ENCODE measurements at places on chromosomes 5 and 9. TPM values are rescaled to one million over a fixed set of nuclear protein-coding genes. Genes with fewer than 3 reads are reported as not detected.

Gene UBE2QL1
- 0.43 TPM for total RNA-seq

Gene TXNDC8
- not detected for total RNA-seq

Gene ELAVL2
- total RNA-seq: 21.9 TPM

Gene ABHD17B
- total RNA-seq: 62.7 TPM

GRCh38 chr5:38384396-38384795 is 126.0 kb downstream of the EGFLAM start:
- no peak overlapping the region for H3K27ac ChIP-seq
- no peaks in the 10 kb centered on the region for H3K36me3 ChIP-seq
- H3K27me3 ChIP-seq: no peaks in the 10 kb centered on the region
- DNase-seq: no peak
- peaks cover 7% of the 10 kb centered on the region for H3K4me1 ChIP-seq
- H3K4me3 ChIP-seq: no peak overlapping the region

DNA sequence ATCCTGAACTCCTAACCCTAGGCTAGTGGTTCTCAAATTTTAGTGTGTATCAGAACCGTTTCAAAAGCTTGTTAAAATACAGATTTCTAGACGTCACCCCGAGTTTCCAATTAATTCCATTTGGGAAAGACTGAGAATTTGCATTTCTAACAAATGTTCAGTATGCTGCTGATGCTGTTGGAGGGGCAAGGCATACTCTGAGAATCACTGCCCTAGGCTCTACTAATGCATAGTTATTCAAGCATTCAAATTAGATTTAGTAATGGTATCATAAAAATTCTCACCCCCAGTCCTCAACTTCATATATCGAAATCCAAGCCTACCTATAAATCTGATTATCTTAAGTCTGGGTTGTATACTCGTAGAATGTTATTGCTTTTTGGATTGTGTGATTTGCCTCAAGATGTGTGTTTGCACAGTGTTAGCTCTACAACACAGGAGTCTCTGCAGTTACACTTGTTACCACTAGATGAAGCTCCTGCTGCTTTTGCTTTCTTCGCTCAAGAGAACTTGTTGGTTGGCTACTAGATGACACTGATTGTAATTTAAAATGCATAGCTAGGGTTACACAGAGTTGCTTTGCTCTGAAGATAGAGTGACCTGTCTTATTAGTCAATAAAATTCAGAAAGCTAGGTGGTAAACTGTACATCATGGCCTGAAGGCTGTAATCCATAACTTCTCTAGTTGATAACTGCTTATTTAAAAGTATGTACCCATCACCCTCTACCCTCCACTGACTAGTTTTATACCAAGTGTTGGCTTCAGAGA is 7.5 kb upstream of the ERAP2 start:
- H3K27ac ChIP-seq: no peak overlapping the region
- H3K4me3 ChIP-seq: no peak overlapping the region
- no peaks in the 10 kb centered on the region for H3K27me3 ChIP-seq
- H3K4me1 ChIP-seq: no peaks in the 10 kb centered on the region
- DNase-seq: no peak

- H3K36me3 ChIP-seq: no peaks in the 10 kb centered on the region
- H3K27me3 ChIP-seq: no peaks in the 10 kb centered on the region
- DNase-seq: no peak
- H3K4me1 ChIP-seq: no peaks in the 10 kb centered on the region
- H3K27ac ChIP-seq: no peak overlapping the region
- no peak overlapping the region for H3K4me3 ChIP-seq
Measured at GRCh38 chr5:125263356-125263755, 516.9 kb upstream of the ZNF608 start.

DNA sequence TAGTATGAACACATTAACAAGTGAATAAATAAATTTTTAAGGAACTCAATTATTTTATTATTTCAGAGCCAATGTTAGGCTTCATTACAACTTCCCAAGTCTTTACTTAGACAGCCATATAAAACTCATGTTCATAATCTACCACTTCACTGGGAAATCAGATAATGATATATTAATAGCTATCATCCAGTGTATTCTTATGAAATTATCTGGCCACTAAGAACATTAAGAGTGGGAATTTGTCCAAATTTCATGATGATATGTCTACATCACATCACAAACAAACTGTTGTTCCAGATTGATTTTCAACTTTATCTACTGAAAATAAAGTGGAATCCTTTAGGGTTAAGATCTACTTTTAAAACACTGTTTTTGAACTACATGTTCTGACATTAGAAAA is 668.6 kb downstream of the EFNA5 start:
- no peaks in the 10 kb centered on the region for H3K27me3 ChIP-seq
- DNase-seq: no peak
- no peak overlapping the region for H3K27ac ChIP-seq
- H3K4me3 ChIP-seq: no peak overlapping the region

DNA sequence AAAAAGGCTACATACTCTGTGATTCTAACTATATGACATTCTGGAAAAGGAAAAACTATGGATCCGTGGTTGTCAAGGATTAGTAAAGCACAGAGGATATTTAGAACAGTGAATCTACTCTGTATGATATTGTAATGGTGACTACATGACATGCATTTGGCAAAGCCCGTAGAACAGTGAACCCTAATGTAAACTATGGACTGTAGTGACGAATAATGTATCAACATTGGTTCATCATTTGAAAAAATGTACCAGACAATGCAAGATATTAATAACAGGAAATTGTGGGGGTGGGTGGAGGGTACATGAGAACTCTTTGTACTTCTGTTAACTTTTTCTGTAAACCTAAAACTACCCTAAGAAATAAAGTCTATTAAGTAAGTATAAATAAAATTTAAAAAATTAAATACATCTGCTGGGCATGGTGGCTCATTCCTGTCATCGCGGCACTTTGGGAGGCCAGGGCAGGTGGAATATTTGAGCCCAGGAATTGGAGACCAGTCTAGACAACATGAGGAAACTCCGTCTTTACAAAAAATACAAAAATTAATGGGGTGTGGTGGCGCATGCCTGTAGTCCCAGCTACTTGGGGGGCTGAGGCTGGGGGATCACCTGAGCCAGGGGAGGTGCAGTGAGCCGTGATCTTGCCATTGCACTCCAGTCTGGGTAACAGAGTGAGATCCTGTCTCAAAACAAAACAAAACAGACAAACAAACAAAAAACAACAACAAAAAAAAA is 101.7 kb upstream of the TBC1D2 start:
- no peak for DNase-seq
- no peaks in the 10 kb centered on the region for H3K36me3 ChIP-seq
- no peak overlapping the region for H3K27ac ChIP-seq
- no peaks in the 10 kb centered on the region for H3K27me3 ChIP-seq
- no peak overlapping the region for H3K4me3 ChIP-seq

DNA sequence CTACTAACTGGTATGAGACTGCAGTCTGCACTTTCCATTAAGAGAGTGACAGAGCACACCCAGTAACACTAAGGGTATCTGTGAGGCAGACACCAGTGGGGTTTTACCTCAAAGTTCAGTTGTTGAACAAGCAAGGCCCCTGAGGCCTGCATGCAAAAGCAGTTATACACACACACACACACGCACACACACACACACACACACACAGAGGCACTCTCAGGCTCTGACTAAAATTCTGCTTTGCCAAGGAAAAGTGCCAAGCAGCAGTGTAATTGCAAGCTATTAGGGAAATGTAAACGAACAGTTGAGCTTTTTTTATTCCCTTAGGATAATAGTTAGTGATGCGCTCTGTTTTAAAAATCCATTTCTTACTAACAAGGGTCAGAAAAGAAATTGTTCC is 377.1 kb downstream of the SPOCK1 start:
- H3K4me3 ChIP-seq: no peak overlapping the region
- no peaks in the 10 kb centered on the region for H3K4me1 ChIP-seq
- no peaks in the 10 kb centered on the region for H3K27me3 ChIP-seq
- no peaks in the 10 kb centered on the region for H3K36me3 ChIP-seq
- DNase-seq: no peak

DNA sequence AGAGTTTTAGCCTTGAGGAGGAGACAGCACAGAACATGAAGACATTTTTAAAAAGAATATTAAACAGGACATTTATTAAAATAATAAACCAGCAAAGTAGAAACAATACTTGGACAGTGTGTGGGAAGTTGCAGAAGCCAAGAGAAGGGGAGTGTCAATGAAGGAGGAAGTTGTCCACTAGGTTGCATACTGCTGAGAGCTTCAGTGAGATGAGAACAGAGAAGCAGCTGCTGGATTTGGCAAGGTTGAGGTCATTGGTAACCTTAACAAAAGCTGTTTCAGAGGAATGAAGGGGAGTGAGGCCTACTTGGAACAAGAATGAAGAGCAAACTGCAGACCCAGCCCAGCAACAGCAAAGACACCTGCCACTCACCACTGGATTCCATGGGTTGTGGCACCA is 11.4 kb downstream of the BHMT start:
- no peak overlapping the region for H3K27ac ChIP-seq
- H3K4me1 ChIP-seq: no peaks in the 10 kb centered on the region
- no peak for DNase-seq
- no peaks in the 10 kb centered on the region for H3K36me3 ChIP-seq
- no peaks in the 10 kb centered on the region for H3K27me3 ChIP-seq

DNA sequence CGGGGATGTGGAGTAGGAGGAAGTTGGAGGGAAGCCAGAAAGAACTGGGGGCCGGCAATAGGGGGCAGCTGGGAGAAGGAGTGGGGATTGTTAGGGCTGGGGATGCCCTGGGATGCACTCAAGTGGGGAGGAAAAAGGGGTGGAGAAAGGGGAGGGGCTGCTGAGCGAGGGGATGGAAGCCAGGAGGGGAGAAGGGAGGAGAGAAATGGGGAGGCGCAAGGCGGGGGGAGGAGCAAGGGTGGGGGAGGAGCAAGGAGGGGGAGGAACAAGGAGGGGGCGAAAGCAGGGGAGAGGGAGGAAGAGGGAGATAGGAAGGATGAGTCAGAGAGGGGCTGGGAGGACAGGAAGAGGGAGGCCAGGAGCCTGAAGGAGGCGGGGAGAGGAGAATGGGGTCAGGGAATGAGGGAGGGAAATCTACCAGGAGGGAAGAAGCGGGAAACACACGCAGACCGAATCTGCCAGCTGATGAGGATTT is 1.6 kb downstream of the IRX4 start:
- peaks cover 99% of the 10 kb centered on the region for H3K27me3 ChIP-seq
- DNase-seq: peak; percentile 76
- H3K36me3 ChIP-seq: no peaks in the 10 kb centered on the region
- no peak overlapping the region for H3K27ac ChIP-seq
- peak overlapping the region; percentile 21 for H3K4me3 ChIP-seq

- no peak overlapping the region for H3K27ac ChIP-seq
- H3K27me3 ChIP-seq: no peaks in the 10 kb centered on the region
- no peak for DNase-seq
- H3K4me1 ChIP-seq: no peaks in the 10 kb centered on the region
- H3K36me3 ChIP-seq: peaks cover 7% of the 10 kb centered on the region
- H3K4me3 ChIP-seq: no peak overlapping the region
Measured at GRCh38 chr5:141976176-141976575, 7.3 kb downstream of the RNF14 start.

- no peak overlapping the region for H3K27ac ChIP-seq
- DNase-seq: no peak
- H3K36me3 ChIP-seq: no peaks in the 10 kb centered on the region
Measured at GRCh38 chr9:97445119-97445701, 33.3 kb downstream of the TDRD7 start.

- no peaks in the 10 kb centered on the region for H3K27me3 ChIP-seq
- H3K27ac ChIP-seq: no peak overlapping the region
- no peak for DNase-seq
Measured at GRCh38 chr5:40984884-40985283, 75.6 kb downstream of the C7 start.

DNA sequence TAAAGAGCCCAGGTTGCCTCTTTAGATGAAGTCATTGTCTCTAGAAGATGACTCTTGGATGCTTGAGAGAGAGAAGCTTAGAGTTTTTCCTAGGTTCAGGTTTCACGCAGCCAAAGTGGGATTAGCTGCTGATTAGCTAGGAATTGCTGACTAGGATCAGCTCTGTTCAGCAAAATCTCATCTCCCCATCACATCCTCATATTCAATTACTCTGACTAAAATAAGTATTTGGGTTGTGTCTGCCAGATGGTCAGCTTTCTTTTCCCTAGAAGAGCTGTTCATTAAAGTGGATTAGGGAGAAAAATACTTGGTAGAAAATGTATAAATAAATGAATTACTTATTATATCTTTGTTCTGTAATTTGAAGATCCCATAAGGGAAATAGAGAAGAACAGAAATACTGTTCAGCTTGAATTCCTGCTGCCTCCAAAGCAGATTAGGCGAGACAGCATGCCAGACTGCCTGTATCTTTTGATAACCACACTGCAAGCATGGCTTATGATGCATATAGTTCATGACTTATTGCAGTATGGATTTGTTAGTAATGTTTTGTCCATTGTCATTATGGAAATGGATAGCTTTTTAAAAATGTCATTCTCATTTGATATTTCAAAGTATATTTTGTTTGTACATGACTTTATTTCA is 184.8 kb upstream of the CD180 start:
- H3K27ac ChIP-seq: no peak overlapping the region
- no peak overlapping the region for H3K4me3 ChIP-seq
- DNase-seq: no peak
- H3K27me3 ChIP-seq: no peaks in the 10 kb centered on the region
- H3K4me1 ChIP-seq: no peaks in the 10 kb centered on the region

- no peak overlapping the region for H3K27ac ChIP-seq
- no peak overlapping the region for H3K4me3 ChIP-seq
- no peaks in the 10 kb centered on the region for H3K27me3 ChIP-seq
- H3K4me1 ChIP-seq: peaks cover 4% of the 10 kb centered on the region
- no peak for DNase-seq
Measured at GRCh38 chr9:27462434-27462833, 61.7 kb upstream of the IFNK start.

GRCh38 chr5:103290846-103291245 is 32.3 kb downstream of the MACIR start:
- no peak overlapping the region for H3K27ac ChIP-seq
- no peaks in the 10 kb centered on the region for H3K4me1 ChIP-seq
- no peaks in the 10 kb centered on the region for H3K27me3 ChIP-seq
- no peaks in the 10 kb centered on the region for H3K36me3 ChIP-seq
- H3K4me3 ChIP-seq: no peak overlapping the region

GRCh38 chr9:124721109-124721906 is 49.8 kb downstream of the NR6A1 start:
- H3K27me3 ChIP-seq: no peaks in the 10 kb centered on the region
- DNase-seq: no peak
- no peak overlapping the region for H3K27ac ChIP-seq
- H3K4me3 ChIP-seq: no peak overlapping the region

DNA sequence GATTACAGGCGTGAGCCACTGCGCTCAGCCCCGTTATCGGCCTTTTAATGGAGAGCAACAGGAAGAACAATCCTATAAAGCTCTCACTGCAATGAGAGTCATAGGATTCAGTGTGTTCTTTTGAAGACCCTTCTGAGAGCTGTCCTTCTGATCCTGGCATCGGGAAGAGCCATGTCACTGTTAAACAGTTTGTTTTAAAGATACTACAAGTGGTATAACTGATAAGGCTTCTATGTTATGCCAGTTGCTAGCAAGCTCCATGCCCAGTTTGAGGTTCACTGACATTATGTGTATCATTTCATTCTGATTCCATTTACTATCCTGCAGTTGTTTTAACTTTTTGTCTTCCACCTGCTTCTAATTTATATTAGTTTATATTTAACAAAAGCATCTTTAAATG is 55.8 kb downstream of the GNAQ start:
- no peak overlapping the region for H3K27ac ChIP-seq
- no peaks in the 10 kb centered on the region for H3K4me1 ChIP-seq
- no peaks in the 10 kb centered on the region for H3K27me3 ChIP-seq
- no peak overlapping the region for H3K4me3 ChIP-seq
- DNase-seq: no peak
- no peaks in the 10 kb centered on the region for H3K36me3 ChIP-seq

- no peak for DNase-seq
- no peak overlapping the region for H3K4me3 ChIP-seq
- no peaks in the 10 kb centered on the region for H3K27me3 ChIP-seq
- H3K4me1 ChIP-seq: no peaks in the 10 kb centered on the region
- H3K27ac ChIP-seq: no peak overlapping the region
Measured at GRCh38 chr5:34012791-34013190, 4.9 kb upstream of the AMACR start.
